ENCODE measurements at places on chromosomes 3 and 15.

DNA sequence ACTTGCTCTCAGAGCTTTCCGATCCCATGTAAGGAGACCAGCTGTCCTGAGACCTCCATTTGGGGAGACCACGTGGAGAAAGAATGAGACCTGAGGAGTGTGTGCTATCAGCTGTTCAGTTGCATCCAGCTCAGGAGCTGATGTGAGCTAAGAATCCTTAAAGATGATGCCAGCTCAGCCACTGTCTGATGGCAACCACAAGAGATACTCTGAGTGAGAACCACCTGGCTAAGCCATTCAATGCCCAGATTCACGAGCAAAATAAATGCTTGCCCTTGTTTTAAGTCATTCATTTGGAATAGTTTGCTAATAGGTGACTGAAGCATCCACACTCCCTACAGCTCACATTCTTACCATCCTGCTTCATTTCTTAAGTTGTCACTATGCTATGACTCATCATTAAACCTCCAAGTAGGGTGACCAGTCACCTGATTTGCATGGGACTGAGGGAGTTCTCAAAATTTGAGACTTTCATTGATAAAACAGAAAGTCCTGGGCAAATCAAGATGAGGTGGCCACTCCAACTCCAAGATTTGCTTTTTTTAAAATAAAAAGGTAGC lies 56.4 kb downstream of the SPTSSB start:
- no peak for DNase-seq

DNA sequence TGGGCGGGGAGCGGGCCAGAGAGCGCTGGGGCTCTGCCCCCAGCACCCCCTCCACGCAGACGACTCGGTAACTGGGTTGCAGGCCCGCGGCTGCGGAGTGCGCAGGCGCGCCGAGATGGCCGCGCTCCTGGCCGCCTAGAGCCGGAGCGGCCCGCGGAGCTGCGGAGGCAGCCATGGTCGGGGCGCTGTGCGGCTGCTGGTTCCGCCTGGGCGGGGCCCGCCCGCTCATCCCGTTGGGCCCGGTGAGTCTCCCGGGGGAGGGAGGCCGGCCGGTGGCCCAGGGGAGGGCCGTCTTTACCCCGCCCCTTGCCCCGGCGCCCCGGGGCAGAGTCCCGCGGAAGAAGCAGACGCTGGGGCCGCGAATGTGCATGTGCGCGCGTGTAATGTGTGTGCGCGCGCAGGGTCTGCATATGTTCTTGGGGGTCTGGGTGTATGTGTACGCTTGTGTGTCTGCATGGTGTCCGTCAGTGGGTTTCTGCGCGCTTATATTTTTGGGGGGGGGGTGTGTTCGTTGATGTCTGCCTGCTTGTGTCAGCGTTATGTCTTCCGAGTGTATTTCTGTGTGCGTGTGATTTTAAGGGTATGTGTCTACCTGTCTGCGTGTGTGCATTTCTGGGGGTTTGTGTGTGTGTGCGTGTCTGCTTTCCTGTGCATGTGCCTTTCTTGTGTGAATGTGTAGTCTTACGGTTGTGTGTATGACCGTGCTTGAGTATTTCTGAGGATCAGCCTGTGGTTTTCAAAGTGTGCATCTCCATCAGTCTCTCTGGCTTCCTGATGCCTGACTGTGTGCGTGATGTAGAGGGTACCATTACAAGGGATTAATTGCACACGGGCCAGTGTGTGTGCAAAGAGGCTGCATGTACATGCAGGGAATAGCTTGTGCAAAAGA lies at the start of gene ABHD14A:
Gene ABHD14A, plus strand, starts transcription at position 102 of the 889 bp plus-strand sequence. Its CDS starts 72 bp downstream, at position 174.
- peak; percentile 54 for DNase-seq

DNA sequence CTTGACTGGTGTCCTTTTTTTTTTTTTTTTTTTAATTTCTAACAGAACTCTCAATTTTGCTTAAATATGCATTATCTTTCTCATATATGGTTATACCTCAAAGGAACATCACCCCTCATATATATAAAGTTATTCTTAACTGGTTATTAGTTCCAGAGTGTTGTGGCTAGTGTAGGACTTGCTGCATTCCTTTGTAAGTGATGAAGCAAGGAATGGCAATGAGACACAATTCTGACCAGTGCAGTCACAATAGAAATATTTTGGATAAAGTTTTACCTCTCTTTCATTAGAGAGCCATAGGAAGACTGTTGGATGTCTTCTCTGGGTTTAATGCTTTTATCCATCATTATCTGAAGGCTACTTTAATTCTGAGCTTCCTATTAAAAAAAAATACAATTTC lies 75.5 kb upstream of the CBLB start:
- DNase-seq, result no peak

GRCh38 chr15:81264072-81264857 lies 59.7 kb downstream of the STARD5 start:
- no peak for DNase-seq

DNA sequence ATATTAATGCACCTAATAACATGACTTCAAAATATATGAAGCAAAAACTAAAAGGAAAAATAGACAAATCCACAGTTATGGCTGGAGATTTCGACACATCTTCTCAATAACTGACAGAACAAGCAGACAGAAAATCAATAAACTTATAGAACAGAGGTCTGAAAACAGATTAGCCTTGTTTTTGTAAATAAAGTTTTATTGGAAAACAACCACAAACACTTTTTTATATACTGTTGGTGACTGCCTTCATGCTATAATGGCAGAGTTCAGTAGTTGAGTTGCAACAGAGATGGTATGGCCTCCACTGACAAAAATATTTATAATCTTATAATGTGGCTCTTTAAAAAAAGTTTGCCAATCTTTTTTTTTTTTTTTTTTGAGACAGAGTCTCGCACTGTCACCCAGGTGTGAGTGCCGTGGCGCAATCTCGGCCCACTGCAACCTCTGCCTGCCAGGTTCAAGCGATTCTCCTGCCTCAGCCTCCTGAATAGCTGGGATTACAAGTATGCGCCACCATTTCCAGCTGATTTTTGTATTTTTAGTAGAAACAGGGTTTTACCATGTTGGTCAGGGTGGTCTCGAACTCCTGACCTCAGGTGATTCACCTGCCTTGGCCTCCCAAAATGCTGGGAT lies 52.2 kb upstream of the GATA2 start:
- no peak for DNase-seq

DNA sequence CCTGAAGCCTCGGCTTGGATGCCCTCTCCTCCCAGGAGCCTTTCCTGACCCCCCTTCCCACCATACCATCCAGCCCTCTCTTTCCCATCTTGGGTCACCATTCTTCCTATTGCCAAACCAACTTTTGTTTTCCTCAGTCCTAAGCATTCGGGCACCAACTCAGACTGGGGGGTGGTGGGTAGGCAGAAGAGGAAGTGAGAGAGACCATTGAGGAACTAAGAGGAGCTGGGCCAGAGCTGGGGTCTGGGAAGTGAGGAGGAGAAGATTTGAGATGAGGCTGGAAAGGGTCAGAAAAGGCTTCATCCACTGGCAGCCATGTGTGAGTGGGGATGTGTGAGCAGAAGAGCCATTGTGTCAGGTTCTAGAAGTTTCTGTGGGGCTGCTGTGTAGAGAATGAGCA lies 37.7 kb downstream of the TKT start:
- no peak for DNase-seq

- DNase-seq, result no peak
Measured at GRCh38 chr15:81294516-81294880, 29.4 kb downstream of the STARD5 start.

DNA sequence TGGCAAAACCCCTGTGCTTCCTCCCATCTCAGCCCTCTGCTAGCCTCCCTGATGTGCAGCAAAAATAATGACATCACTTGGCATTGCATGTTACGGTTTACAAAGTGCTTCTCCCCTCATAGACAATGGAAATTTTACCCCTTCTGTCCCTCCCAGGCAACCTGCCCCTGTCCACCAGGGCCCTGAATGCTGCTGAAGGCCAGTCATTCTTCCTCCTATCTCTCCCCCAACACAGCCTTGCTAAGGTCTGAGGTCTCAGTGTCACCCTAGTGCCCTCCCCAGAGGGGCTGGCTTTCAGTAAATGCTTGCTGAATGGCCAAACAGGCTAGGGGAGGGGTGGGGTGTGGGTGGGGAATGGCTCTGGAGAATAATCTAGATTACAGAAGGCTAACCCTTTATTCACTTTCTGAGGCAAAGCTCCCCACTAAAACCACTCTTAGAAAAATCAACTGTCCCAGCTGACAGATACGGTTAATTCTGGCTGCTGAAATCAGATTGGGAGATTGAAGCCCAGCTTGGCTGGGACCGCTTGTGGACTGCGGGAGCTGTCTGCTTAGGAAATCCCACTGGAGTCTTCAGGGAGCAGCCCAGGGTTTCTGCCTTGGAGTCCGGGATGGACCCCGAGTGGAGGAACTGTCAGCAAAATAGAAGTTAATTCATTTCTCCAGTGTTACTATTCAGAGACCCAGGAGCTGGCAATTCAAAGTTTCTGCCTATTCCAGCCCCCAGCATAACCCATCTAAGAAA lies 22.9 kb downstream of the ANP32A start:
- DNase-seq, result no peak

GRCh38 chr3:52773361-52774065 lies 2.8 kb upstream of the NEK4 start:
- DNase-seq, result no peak

GRCh38 chr15:70512772-70513362 lies 250.5 kb downstream of the UACA start:
- no peak for DNase-seq

DNA sequence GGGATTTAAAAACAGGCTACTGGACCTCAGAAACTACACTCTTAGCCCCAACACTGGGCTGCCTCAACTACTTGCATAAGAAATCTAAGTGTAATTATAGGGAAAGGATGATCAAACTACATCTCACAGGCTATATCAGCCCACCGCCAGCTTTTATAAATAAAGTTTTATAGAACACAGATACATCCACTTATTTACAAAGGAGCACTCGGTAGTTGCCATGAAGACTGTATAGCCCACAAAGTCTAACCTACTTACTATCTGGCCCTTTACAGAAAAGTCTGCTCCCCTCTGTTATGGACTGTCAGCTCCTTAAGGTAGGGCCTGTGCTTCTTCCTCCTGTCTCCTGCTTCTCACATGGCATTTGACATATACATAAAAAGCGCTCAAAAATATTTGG lies 9.5 kb downstream of the OSBPL10 start:
- DNase-seq, result no peak

GRCh38 chr3:174325834-174326700 lies 533.1 kb upstream of the NAALADL2 start:
- no peak for DNase-seq

DNA sequence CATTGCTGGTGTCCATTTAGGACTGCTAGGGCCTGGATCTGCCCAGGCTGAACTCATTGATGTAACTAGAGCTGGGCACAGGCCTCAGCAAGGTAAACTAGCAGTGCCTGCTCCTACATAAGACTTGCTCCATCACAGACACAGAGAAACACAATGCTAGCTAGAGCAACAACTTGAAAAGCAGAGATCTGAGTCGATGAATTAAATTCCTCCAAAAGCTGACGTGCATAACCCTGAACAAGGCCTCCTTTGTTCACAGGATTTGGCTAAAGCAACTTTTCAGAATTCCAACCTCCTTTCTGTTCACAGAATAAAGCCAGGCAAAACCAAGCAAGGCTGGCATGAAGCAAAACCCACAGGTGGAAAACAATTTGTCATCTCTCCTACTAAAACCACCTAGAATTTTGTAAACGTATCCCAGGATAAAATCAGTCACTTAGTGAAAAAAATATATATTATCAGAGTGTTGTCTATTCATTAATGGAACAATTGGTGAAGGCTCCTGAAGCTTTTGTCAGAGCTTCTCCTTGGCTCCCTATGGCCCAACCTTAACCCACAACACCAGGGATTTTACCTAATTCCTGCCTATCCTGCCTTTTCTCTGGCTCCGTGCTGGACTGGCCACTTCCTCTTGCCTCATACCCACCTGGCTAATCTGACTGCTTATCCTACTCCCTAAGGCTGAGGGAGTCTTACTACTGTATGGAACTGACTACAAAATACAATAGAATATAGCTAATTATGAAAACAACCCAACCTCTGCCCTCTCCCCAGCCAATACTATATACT lies 39.9 kb downstream of the PLCH1 start:
- no peak for DNase-seq

GRCh38 chr15:44516436-44516835 lies 20.5 kb upstream of the EIF3J start:
- DNase-seq, result no peak

- no peak for DNase-seq
Measured at GRCh38 chr3:97197083-97197482, 382.7 kb downstream of the EPHA6 start.

- no peak for DNase-seq
Measured at GRCh38 chr3:192899540-192899982, 18.1 kb downstream of the MB21D2 start.

DNA sequence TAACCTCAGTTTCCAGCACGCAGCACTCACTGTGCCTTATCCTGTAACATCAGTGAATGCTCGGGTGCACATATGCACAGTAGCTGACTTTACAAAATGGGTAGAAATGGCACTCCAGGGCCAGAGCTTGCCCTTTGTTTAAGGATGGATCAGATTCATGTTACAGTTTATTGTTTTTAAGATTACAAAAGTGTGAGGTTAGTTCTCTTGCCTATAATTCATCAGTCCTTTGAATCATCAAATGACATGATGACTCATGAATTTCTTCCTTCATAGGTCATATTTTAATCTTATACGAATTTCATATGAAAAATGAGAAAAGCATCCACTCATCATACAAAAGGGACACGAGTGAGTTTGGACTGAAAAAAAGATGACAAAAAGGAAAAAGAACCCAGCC lies 545.3 kb downstream of the GBE1 start:
- no peak for DNase-seq

DNA sequence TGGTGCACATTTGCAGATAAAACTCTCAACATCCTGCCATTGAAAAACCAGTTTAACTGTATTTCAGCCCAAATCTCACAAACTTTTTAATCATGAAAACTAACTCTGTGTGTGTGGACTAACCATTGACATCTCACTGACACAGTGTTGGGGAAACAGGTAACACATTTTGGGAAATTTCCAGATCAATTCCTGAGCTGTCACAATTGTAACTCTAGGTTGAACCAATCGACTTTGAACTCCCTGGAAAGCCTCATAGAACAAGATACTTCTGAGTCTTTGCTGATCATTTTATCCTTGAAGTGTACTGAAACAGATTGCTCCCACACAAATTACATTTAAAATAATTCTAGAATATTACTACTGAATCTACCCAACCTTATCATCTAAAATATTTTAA lies 667.9 kb upstream of the NR2F2 start:
- no peak for DNase-seq

GRCh38 chr3:149619136-149619535 lies 38.7 kb downstream of the WWTR1 start:
- no peak for DNase-seq

- no peak for DNase-seq
Measured at GRCh38 chr3:81676706-81677456, 84.6 kb downstream of the GBE1 start.

GRCh38 chr3:120090422-120090821 lies 3.8 kb downstream of the GSK3B start:
- DNase-seq, result no peak

DNA sequence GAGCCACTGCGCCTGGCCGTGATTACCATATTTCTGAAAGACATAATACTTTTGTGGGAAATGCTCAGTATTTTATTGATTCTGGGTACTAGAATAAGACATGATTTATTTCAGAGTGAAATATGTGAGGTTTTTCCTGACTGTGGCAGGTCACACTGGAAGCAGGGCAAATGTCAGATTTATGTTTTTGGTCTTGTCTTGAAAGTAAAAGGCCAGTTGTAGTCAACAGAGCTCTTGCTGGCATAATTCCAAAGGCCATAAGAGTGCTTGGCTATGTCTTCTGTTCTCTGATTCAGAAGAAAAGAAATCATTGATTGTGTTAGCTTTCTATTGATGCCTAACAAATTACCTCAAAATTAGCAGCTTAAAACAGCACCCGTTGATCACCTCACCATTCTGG lies 176.4 kb downstream of the TJP1 start:
- no peak for DNase-seq

Measured in activated CD8-positive, alpha-beta memory T cell treated with anti-CD3 and anti-CD28 coated beads for 1 hour (primary cell).